ENCODE measurements at places on chromosomes 5 and 9.

DNA sequence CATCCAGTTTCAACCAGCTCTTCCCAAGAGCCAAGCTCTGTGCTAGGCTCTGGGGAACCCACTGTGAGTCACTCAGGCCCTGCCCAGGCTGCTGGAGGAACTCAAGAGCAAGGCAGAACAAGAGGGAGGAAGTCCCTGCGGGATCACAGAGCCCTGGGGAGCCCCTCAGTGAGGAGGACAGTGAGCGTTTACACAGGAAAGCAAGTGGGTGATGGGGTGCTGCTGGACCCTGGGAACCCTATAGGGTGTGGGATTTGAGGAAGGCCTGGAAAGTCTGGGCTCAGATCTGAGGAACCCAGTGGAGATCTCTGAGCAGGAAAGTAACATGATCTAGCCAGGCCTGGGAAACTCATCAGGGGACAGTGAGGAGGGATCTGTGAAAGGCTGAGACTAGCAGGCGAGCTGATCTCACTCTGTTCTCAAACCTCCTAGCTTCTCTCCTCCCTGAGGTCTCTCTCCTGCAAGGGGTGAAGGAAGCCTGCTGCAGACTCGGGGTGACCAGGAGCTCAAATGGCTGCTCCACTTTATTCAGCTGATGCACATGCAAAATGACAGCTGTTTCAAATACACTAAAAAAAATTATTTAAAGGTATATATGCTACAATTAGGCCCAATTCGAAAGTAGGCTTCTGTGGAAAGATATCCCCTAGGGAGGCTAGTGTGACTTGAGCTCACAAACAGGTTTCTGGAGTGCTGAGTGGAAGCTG, 70.0 kb downstream of the SHB start:
- peaks cover 8% of the 10 kb centered on the region for H3K4me1 ChIP-seq
- H3K36me3 ChIP-seq: no peaks in the 10 kb centered on the region
- no peaks in the 10 kb centered on the region for H3K27me3 ChIP-seq
- no peak for DNase-seq
- H3K4me3 ChIP-seq: no peak overlapping the region

DNA sequence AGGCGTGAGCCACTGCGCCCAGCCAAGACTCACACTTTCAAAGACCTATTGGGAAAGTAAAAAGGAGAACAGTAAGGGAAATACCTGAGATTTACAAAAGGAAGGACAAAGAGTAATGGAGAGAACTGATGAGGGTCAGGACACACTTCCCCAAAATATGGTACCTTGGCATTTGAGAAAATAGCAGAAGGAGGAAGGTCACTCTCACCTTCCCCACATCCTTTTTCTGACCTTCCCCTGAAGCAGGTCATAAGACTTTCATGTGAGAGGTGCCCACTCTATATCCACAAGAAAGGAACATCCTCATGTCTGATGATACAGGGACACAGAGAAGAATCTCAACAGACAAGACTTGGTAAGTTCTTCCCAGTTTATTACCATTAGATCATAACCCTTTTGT, 272.8 kb downstream of the FBXL17 start:
- DNase-seq: no peak
- H3K36me3 ChIP-seq: no peaks in the 10 kb centered on the region
- H3K4me3 ChIP-seq: no peak overlapping the region
- no peaks in the 10 kb centered on the region for H3K4me1 ChIP-seq
- H3K27ac ChIP-seq: no peak overlapping the region
- no peaks in the 10 kb centered on the region for H3K27me3 ChIP-seq

DNA sequence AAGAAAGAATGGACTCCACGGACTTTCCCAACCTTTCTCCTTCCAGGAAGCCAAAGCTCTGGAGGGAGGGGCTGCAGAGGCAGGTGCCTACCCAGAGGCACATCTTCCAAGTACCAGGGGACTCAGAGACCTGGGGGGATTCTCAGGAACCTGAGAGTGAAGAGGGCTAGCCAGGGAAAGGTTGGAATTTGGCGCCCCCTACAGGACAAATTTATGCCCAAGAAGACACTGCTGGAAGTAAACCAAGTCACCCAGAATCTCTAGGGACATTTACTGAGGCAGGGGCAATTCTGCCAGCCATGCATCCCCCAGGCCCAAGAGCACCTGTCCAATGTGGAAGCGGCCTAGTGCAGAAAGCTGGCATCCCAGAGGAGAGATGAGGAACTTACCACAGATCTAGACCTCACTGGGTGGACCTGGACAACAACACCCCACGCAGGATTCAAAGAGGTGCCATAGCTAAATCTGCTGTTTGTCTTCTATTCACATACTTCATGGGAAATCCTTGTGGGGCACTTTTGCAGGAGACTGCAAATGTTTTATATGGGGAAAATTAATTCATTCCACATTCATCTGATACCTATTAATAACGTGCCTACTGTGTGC, 25.9 kb upstream of the IDNK start:
- no peaks in the 10 kb centered on the region for H3K4me1 ChIP-seq
- H3K36me3 ChIP-seq: no peaks in the 10 kb centered on the region
- no peak for DNase-seq
- no peaks in the 10 kb centered on the region for H3K27me3 ChIP-seq

- no peak overlapping the region for H3K4me3 ChIP-seq
- H3K27ac ChIP-seq: no peak overlapping the region
- no peak for DNase-seq
- no peaks in the 10 kb centered on the region for H3K4me1 ChIP-seq
Measured at GRCh38 chr5:16799796-16800195, 136.3 kb downstream of the MYO10 start.

GRCh38 chr9:95457769-95458168, 59.0 kb downstream of the PTCH1 start:
- H3K4me3 ChIP-seq: no peak overlapping the region
- DNase-seq: no peak
- no peaks in the 10 kb centered on the region for H3K4me1 ChIP-seq
- no peaks in the 10 kb centered on the region for H3K27me3 ChIP-seq
- no peak overlapping the region for H3K27ac ChIP-seq

DNA sequence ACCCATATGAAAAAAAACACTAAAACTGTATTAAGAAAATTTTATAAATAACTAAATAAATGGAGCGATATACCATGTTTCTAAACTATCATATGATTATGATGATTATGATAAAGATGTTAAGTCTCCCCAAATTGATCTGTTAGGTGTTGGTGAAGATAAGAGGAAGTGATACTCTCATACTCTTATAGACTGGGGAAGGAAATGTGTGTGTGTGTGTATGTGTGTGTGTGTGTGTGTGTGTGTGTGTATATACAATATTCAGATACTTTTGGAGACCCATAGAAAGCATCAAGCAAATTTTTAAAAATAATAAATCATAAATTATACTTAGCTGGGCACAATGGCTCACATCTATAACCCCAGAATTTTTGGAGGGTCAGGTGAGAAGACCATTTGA, 62.9 kb downstream of the TMEM232 start:
- no peaks in the 10 kb centered on the region for H3K4me1 ChIP-seq
- no peak for DNase-seq
- no peak overlapping the region for H3K4me3 ChIP-seq

DNA sequence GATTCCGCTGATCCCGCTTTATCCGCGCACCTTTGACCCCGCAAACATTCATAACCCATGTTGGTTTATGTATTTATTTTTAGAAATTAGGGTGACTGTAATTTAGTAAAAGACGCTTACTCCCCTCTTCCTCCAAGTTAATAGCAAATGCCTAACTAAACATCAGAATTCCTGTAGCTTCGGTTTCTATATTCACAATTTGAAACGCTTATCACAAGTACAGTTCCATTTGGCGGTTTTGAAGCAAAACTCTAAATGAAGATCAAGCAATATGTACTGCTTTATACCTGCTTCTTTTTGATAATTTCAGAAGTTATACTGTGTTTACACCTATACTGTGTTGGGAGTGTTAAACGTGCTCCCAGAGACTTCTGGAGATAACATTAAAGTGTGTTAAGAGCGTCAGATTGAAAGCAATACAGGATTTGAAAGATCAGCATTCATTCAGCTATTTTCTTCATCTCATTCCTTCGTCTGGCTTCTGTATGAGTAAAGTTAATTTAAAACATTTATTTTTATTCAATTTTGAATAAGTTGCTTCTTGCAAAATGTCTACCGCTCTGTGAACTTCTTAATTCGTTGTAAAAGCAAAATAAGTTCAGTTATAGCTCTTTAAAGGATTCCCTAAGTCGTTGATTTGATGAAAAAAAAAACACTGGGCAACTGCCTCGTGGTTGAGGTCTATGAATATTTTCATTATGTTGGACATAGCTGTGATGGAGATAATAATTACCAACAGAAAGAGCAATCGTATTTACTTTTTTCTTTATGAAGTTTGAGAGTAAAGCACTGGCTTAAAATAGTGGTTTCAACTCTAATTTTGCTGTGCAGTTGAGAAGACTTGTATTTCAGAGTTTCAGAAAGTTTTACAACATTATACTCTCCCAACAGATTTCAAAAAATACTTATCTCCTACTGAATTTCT, 2.5 kb downstream of the PRDM6 start:
- H3K4me3 ChIP-seq: peak overlapping the region; percentile 71
- no peaks in the 10 kb centered on the region for H3K27me3 ChIP-seq
- no peak for DNase-seq
- peak overlapping the region; percentile 99 for H3K27ac ChIP-seq

GRCh38 chr9:84862810-84863287, 193.3 kb downstream of the NTRK2 start:
- no peak overlapping the region for H3K27ac ChIP-seq
- H3K27me3 ChIP-seq: no peaks in the 10 kb centered on the region
- DNase-seq: no peak
- H3K4me1 ChIP-seq: no peaks in the 10 kb centered on the region

GRCh38 chr5:126536874-126537273, 58.1 kb downstream of the ALDH7A1 start:
- no peak overlapping the region for H3K4me3 ChIP-seq
- H3K27ac ChIP-seq: no peak overlapping the region
- H3K36me3 ChIP-seq: no peaks in the 10 kb centered on the region
- no peaks in the 10 kb centered on the region for H3K27me3 ChIP-seq
- H3K4me1 ChIP-seq: peaks cover 12% of the 10 kb centered on the region
